Stimulated activated CD8-positive, alpha-beta memory T cell treated with anti-CD3 and anti-CD28 coated beads, Interleukin-7, amount 100 ng/mL, for 48 hours (primary cell): ENCODE measurements at places on chromosomes 2 and 18.

DNA sequence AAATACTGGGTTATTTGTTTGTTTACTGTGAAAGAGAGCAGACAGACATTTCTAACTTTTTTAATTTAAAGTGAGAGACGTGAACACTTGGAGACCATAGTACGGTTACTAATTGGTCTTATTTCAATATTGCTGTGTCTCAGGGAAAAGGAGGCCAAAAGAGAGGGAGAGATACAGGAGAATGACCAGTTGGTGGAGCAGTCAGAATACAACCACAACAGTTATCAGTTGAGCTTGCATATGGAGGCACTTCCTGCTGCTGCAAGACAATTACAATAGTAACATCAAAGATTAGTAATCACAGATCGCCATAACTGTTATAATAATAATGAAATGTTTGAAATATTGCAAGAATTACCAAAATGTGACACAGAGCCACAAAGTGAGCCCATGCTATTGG, 58.2 kb downstream of the TWSG1 start:
- no peak for DNase-seq

- no peak for DNase-seq
These were observed 769.7 kb downstream of the SUCLG1 start for GRCh38 chr2:83689402-83689801.

DNA sequence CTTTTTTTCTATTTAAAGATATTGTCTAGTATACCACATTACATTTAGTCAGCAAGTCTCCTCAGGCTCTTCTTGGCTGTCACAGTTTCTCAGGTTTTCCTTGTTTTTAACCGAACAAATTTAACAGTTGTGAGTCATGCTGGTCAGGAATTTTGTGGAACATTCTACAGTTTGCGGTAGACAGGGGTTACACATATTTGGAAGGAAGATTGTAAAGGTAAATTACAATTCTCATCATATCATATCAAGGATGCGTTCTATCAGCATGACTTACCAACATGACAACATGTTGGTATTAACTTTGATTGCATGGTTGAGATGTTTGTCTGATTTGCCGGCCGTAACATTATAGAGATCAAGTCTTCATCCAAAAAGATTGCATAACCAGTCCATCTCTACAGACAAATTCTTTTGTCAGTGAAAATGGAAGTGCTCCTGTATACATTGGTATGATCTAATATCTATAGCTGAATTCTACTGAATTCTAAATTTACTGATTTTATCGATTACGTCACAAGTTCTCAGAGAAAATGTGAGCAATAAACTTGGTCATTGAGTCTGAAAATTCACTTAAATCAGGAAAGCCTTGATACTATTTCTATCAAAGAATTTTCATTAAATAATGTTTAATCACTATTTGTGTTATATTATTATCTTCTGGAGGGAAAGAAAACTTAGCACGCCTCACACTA, 664.4 kb upstream of the SLC8A1 start:
- DNase-seq: no peak

- no peak for DNase-seq
These were observed 177.9 kb downstream of the FAM124B start for GRCh38 chr2:224223851-224224555.

DNA sequence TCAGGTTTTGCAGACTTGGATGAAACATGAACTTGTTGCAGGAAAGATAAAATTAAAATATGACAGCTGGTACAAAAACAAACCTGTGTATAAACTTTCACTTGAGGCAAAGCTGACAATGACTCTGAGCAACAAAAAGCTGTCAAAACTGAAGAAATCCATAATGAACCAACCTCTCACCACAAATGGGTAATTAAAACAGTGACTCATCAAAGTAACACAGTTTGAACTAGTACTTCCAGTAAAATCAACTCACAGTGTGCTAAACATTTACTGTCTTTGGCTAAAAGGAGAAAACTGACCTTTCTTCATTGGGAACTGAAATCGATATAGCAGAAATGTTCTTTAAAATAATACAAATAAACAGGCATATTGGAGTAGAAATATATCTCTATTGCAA, 209.7 kb downstream of the WDPCP start:
- DNase-seq: no peak

GRCh38 chr2:17104454-17104853, 413.8 kb downstream of the RAD51AP2 start:
- DNase-seq: no peak

DNA sequence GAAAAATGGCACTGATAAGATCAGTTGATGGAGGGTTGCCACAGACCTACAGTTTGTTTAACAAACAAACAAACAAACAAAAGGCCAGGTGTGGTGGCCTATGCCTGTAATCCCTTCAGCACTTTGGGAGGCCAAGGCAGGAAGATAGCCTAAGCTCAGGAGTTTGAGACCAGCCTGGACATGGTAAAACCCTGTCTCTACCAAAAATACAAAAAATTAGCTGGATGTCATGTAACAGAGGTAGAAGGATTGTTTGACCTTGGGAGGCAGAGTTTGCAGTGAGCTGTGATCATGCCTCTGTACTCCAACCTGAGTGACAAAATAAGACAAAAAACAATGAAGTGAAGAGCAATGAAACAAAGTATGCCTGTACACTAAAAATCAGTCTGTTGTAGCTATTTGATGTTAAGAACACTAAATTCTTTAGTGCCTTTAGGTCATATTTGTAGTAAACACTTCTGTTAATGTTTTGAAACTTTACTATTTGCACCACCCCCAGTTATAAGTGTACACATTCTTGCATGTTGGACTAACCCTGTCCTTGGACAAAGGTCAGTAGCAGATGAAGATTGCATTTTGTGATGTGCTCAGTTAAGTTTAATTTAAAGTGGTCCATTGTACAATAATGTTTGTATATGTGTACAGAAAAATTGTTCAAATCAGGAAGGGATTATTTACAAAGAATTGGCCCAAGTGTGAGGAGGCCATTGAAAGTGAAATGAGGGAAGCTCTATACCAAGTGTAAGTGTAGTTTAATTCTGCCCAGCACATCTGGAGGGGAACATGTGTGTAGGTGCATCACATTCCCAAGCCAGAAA, 73.9 kb downstream of the KYNU start:
- DNase-seq: no peak

DNA sequence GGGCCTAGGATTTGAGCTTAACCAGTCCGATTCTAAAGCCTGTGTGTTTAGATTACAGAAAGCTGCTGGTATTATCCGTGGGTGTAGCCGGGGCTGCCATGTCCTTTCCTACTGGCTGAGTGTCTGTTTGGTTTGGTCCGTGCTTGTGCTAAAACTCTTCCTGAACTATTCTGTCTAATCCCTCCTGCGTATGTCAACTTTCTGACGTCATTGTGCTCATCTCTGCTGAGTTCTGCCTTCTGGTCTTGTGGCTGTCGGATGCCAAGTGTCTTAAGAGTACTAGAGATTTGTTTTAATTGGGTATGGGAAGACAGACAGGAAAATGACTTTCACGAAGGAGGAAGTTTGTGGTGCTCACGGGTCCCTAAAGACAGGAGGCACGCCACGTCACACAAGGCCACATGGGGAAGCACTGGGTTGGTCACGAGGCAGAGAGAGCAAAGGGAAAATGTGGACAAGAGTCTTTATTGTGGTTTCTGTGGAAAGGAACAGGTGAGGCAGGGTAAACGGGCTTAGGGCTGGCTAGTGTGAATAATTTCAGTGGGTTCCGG, 31.8 kb upstream of the NTSR2 start:
- no peak for DNase-seq

- DNase-seq: no peak
These were observed 61.1 kb upstream of the ACYP2 start for GRCh38 chr2:54054271-54054670.

DNA sequence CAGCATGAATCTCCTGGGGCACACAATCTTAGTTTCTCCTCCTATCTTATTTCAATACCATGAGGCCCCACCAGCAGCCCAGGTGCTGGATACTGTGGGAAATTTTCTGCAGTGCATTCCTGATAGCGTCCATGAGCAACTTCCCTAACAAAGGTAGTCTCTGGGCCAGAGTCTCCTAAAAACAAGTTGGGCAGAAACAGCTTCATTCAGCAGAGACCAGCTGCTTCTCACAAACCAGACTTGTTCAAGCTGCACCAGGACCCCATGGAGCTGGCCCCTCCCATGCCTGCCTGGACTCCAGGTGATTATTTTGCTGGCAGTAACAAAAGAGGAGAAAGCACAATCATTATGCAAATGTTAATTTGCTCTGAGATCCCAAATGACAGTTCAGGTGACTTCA, 31.4 kb downstream of the MYO5B start:
- DNase-seq: no peak

DNA sequence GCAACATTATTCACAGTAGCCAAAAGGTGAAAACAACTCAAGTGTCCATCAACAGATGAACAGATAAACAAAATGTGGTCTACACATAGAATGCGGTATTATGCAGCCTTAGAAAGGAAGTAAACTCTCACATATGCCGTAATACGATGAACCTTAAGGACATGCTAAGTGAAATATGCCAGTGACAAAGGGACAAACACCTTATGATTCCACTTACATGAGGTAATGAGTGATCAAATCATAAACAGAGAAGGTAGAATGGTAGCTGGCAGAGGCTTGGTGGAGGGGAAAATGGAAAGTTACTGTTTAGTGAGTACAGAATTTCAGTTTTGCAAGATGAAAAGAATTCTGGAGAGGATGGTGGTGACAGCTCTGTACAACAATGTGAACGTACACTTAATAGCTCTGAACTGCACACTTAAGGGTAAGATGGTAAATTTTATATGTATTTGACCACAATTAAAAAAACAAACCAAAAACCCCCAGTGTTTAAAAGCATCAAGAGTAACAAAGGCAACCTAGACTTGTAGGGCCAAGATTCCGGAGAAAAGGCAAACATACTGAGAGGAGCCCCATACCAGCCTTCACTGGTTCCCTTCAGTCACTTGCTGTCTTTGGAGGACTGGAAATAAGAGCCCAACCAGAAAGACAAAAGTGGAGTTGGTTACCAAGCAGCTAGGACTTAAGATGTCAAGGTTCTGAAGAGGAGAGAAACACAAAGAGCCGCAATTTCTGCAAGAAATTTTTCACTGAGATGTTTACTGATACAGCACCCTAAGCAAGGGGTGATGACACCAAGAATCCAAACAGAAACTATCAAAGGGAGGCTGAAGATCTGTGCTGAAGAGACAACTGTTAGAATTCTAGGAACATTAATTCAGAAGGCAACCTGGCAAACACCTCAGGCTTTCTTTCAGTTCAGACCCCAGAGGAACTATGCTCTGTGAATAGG, 61.3 kb downstream of the CUL3 start:
- DNase-seq: no peak

- no peak for DNase-seq
These were observed 663.4 kb downstream of the ARHGAP15 start for GRCh38 chr2:143792602-143793001.
